Pericardium fibroblast (primary cell): ENCODE measurements at places on chromosomes 1 and 21. TPM values are rescaled to one million over a fixed set of nuclear protein-coding genes. Genes with fewer than 3 reads are reported as not detected.

FAM72C gene
- 0.09 and 0.23 TPM in 2 replicates for total RNA-seq

KANK4 gene
- total RNA-seq: under 0.01 and 0.43 TPM in 2 replicates

RNF187 gene
- 85.3 and 106 TPM in 2 replicates for total RNA-seq

SAMD11 gene
- 4.0 and 11.7 TPM in 2 replicates for total RNA-seq

VANGL2 gene
- 0.60 and 0.82 TPM in 2 replicates for total RNA-seq

DHX9 gene
- total RNA-seq: 58.2 and 65.7 TPM in 2 replicates

CNR2 gene
- not detected in 2 replicates for total RNA-seq

TEKT2 gene
- not detected in 2 replicates for total RNA-seq

IGSF9 gene
- total RNA-seq: 0.09 and 2.0 TPM in 2 replicates

CCT8 gene
- 132 and 154 TPM in 2 replicates for total RNA-seq

SHCBP1L gene
- not detected in 2 replicates for total RNA-seq

CDCA8 gene
- 0.47 and 0.60 TPM in 2 replicates for total RNA-seq

CASQ2 gene
- total RNA-seq: 4.7 TPM in 1 of 2 replicates, not detected in the other

AADACL3 gene
- not detected in 2 replicates for total RNA-seq

OR6N1 gene
- not detected in 2 replicates for total RNA-seq

TATDN3 gene
- total RNA-seq: 9.9 and 11.9 TPM in 2 replicates

NBPF8 gene
- 4.6 and 8.2 TPM in 2 replicates for total RNA-seq
